GM23248 (cell line): ENCODE measurements at places on chromosomes 13 and 19. TPM values are rescaled to one million over a fixed set of nuclear protein-coding genes. Genes with fewer than 3 reads are reported as not detected.
A peak's percentile ranks its signal among the peaks of the same experiment; 100 is the strongest.

DNA sequence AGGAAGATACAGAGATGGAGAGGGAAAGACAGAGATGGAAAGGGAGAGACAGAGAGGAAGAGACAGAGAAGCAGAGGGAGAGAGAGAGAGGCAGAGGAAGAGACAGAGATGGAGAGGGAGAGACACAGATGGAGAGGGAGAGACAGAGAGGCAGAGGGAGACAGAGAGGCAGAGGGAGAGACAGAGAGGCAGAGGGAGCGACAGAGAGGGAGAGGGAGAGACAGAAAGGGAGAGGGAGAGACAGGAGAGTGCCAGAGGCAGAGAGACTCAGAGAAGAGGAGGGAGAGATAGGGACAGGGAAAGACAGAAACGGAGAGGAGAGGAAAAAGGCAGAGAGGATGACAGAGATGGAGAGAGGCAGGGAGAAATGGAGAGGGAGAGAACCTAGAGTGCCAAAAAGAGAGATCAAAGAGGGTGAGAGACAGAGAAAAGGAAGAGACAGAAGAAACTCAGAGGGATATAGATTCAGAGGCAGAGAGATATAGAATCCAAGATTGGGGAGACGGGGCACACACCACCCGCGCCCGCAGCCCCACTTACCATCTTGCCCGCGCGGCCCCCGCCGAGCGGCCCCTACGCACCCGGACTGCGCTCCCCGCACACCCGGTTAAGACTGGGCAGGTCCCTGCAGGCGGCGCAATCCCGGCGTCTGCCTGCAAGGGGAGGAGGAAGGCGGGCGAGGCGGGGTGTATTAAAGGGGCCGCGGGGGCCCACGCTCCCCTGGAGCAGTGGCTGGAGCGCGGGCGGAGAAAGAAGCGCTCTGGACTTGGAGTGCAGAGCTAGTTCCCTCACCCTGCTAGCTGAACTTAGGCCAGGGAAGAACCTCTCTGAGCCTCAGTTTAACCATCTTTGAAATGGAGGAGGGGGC lies 10.7 kb downstream of the TM6SF2 start:
- no peak overlapping the region for H3K4me3 ChIP-seq
- H3K27ac ChIP-seq: no peak overlapping the region
- peaks cover 23% of the 10 kb centered on the region for H3K27me3 ChIP-seq
- DNase-seq: peak; percentile 14

- no peaks in the 10 kb centered on the region for H3K27me3 ChIP-seq
- H3K36me3 ChIP-seq: no peaks in the 10 kb centered on the region
- H3K27ac ChIP-seq: peak overlapping the region; percentile 50
- H3K4me1 ChIP-seq: peaks cover 16% of the 10 kb centered on the region
Observed at GRCh38 chr13:77979721-77980385, 61.2 kb upstream of the EDNRB start.

DNA sequence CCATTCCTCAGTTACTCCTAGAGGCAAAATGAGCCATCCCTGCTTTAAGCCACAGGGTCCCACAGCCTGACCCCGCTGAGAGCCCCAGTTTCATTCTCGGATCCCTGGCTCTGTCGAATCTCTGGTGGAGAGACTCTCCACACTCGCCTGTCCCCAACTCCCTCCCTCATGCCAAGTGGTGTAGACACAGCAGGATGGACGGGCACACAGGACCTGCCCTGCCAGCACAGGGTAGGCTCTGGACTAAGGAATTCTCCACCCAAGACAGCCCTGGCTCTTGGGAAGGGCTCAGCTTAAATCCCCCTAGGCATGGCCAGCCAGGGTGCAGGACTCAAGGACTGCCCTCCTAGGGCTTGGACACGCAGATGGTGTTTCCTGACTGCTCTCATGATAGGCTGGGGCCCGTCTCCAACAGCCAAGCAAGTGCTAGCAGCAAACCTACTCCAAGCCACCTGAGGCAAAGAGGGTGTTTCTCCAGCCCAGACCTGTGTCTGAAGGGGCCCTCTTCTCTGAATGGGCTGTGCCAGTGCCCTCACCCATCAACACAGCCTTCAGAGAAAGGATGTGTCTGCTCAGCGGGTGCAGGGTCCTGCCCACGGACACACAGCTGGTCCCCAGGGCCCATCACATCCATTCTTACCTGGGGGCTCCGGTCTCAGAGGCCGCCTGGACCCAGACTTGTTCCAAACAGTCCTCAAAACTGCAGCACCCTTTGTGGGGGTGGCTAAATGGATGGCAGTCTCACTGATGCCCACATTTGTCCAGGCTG lies 65.3 kb downstream of the PEPD start:
- H3K27ac ChIP-seq: no peak overlapping the region
- DNase-seq: no peak
- H3K4me1 ChIP-seq: no peaks in the 10 kb centered on the region
- no peaks in the 10 kb centered on the region for H3K27me3 ChIP-seq
- H3K4me3 ChIP-seq: no peak overlapping the region

The ZGLP1 gene
- total RNA-seq: 1.8 and 2.5 TPM in 2 replicates

- H3K27me3 ChIP-seq: peaks cover 25% of the 10 kb centered on the region
- DNase-seq: no peak
- H3K27ac ChIP-seq: no peak overlapping the region
- H3K4me1 ChIP-seq: peaks cover 17% of the 10 kb centered on the region
- H3K4me3 ChIP-seq: no peak overlapping the region
Observed at GRCh38 chr19:28435551-28436271, 777.2 kb downstream of the UQCRFS1 start.

The OR10H1 gene
- not detected in 2 replicates for total RNA-seq

- no peaks in the 10 kb centered on the region for H3K36me3 ChIP-seq
- H3K4me3 ChIP-seq: no peak overlapping the region
- H3K27me3 ChIP-seq: no peaks in the 10 kb centered on the region
- no peak for DNase-seq
- H3K27ac ChIP-seq: no peak overlapping the region
Observed at GRCh38 chr13:67318860-67319259, 88.7 kb upstream of the PCDH9 start.

DNA sequence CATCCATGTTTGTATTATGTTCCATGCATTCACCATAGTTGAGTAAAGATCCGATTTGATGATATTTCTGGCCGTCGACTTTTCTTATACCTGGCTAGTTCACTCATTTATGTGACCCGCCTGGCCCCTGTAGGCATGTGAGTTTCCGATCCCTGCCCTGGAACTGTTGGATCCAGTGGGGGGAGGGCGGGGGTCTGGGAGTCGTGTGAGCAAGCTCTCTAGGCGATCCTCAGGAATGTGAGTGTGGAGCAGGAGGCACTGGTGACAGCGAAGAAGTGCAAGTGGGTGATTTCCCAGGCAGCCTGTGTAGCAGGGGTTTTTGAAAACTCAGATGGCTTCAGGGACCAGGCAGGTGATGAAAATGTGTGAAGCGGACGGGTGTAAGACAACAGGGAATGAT lies 10.6 kb upstream of the PTOV1 start:
- no peaks in the 10 kb centered on the region for H3K27me3 ChIP-seq
- no peak for DNase-seq
- no peak overlapping the region for H3K27ac ChIP-seq
- H3K36me3 ChIP-seq: peaks cover 11% of the 10 kb centered on the region; the same call in 1 of the 2 replicates
- H3K4me1 ChIP-seq: no peaks in the 10 kb centered on the region
- H3K4me3 ChIP-seq: no peak overlapping the region

The CBY2 gene
- not detected in 2 replicates for total RNA-seq

GRCh38 chr13:27919659-27919933 lies 204 bp upstream of the PDX1 start:
- peak overlapping the region; percentile 44 for H3K4me3 ChIP-seq
- no peak for DNase-seq
- no peaks in the 10 kb centered on the region for H3K36me3 ChIP-seq
- no peaks in the 10 kb centered on the region for H3K4me1 ChIP-seq
- no peak overlapping the region for H3K27ac ChIP-seq
- peaks cover 93% of the 10 kb centered on the region for H3K27me3 ChIP-seq

DNA sequence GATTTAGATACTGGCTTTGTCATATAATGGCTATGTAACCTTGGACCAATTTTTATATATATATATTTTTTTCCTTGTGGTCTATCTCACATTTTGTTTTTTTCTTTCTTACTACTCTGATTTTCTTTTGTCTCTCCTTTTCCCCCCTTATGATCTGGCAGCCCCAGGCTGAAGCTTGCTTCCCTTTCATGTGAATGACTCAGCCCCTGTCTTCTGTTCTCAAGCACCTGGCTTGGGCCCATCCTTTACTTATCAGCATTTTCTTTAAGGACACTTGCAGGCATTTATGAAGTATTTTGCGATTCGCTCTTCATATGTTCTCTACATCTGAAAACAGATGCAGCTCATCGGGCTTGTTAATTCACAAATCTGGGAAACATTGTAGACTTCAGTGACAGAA lies 163.6 kb downstream of the SPRY2 start:
- H3K4me1 ChIP-seq: no peaks in the 10 kb centered on the region
- no peaks in the 10 kb centered on the region for H3K36me3 ChIP-seq
- no peak overlapping the region for H3K4me3 ChIP-seq
- no peak overlapping the region for H3K27ac ChIP-seq

DNA sequence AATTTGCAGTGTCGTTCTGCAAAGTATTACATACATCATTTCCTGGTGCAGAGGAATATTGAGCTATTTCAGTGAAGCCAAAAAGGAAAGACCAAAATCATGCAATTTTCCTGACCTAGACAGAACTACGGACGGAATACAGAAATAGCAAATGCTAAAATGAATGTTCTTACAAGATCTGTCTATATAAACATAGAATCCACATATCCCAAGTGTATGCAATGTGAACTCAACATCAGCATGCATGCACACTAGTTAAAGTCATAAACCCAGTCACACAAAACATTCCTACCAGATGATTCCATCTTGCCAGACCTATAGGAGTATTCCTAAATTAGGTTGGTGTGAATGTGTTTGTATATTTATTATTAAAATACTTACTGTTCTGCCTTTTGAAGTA lies 383.7 kb upstream of the ZNF507 start:
- H3K4me1 ChIP-seq: no peaks in the 10 kb centered on the region
- DNase-seq: no peak
- H3K36me3 ChIP-seq: no peaks in the 10 kb centered on the region
- H3K27me3 ChIP-seq: no peaks in the 10 kb centered on the region
- H3K27ac ChIP-seq: no peak overlapping the region
- H3K4me3 ChIP-seq: no peak overlapping the region

The SIGLEC5 gene
- total RNA-seq: not detected in 2 replicates

DNA sequence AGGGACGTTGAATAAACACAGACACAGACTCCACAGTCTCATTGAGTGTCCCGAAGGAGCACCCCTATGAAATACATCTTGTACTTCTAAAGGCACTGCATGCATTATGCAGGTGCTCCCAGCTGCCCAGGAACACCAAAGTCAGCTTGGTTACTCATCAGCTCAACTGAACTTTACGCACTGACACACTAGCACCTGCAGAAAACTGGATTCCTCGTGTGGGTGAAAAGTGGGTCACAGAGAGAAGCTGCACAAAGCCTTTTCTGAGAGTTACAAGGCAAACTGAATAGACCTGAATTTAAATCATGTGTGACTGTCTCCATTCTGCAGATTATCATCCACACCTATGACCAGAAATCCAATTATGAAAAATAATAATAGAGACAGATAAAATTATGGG lies 527.5 kb upstream of the NBEA start:
- no peak overlapping the region for H3K27ac ChIP-seq
- H3K36me3 ChIP-seq: no peaks in the 10 kb centered on the region
- H3K27me3 ChIP-seq: no peaks in the 10 kb centered on the region
- no peak for DNase-seq
- H3K4me1 ChIP-seq: peaks cover 28% of the 10 kb centered on the region

- H3K4me3 ChIP-seq: peak overlapping the region; percentile 45
- H3K4me1 ChIP-seq: peaks cover 41% of the 10 kb centered on the region
Observed at GRCh38 chr13:109243311-109243951, 543.0 kb downstream of the IRS2 start.

- H3K36me3 ChIP-seq: no peaks in the 10 kb centered on the region
- H3K27ac ChIP-seq: no peak overlapping the region
- no peaks in the 10 kb centered on the region for H3K4me1 ChIP-seq
- H3K27me3 ChIP-seq: no peaks in the 10 kb centered on the region
- DNase-seq: no peak
Observed at GRCh38 chr13:22789916-22790315, 390.9 kb upstream of the SGCG start.

DNA sequence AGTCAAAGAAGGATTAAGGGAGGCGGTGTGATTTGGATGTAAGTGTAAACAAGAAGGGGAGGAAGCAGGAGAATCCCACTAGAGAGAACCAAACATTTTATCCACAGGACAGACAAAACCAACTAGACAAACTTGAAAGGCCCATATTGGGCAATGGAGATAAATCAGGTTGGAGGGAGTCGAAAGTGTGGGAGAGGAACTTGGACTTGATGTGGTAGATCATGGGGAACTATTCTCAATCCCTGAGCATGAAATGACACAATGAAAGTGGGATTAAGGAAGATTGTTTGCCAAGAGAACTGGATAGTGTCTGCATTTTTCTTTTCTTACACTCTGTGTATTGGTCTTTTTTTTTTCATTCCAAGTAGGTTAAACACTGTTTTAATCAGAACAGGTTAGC lies 17.9 kb downstream of the GPR183 start:
- no peak for DNase-seq
- 0 out of 2 replicates have a peak, but pooled peaks cover 4% of the 10 kb centered on the region for H3K4me1 ChIP-seq
- H3K4me3 ChIP-seq: no peak overlapping the region
- H3K36me3 ChIP-seq: no peaks in the 10 kb centered on the region

GRCh38 chr19:19505669-19506326 lies 9.6 kb downstream of the TSSK6 start:
- no peak overlapping the region for H3K4me3 ChIP-seq
- no peak overlapping the region for H3K27ac ChIP-seq
- no peaks in the 10 kb centered on the region for H3K27me3 ChIP-seq
- DNase-seq: no peak
- peaks cover 12% of the 10 kb centered on the region; the same call in 1 of the 2 replicates for H3K36me3 ChIP-seq

The ZNF793 gene
- total RNA-seq: 1.8 and 2.9 TPM in 2 replicates

The SLC10A2 gene
- total RNA-seq: not detected in 2 replicates

- H3K27me3 ChIP-seq: no peaks in the 10 kb centered on the region
- no peak overlapping the region for H3K27ac ChIP-seq
- peak; percentile 74 for DNase-seq
Observed at GRCh38 chr13:39612023-39612637, 9.1 kb upstream of the LHFPL6 start.
